ENCODE measurements at places on chromosomes 11 and 22. TPM values are rescaled to one million over a fixed set of nuclear protein-coding genes. Genes with fewer than 3 reads are reported as not detected.

Gene VPS26B
- 41.1 TPM for total RNA-seq

GRCh38 chr11:44608651-44608990 lies 43.2 kb downstream of the CD82 start:
- no peak for DNase-seq

DNA sequence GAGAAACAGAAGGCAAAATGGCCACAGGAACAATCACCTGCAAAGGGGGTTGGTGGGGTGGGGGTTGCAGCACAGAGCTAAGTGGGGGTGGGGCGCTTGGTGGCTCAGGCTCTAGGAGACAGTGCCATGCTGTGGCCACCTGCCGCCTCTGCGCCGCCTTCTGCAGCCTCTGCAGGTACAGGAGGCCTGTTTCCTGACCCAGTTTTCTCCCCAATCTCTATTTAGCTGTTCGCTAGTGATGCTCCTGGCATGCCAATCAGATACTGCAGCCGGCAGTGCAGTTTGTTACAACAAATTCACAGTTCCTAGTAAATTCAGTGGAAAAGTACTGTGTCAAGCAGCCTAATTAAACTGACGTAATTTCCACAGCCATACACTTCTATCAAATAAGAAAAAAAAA lies 106.4 kb downstream of the SERGEF start:
- DNase-seq: peak; percentile 19

GRCh38 chr11:2827256-2827655 lies 58.3 kb downstream of the CDKN1C start:
- no peak for DNase-seq

- peak; percentile 54 for DNase-seq
Observed at GRCh38 chr22:35140879-35141745, 75.2 kb downstream of the ISX start.

Gene FREY1
- 1.3 TPM for total RNA-seq

DNA sequence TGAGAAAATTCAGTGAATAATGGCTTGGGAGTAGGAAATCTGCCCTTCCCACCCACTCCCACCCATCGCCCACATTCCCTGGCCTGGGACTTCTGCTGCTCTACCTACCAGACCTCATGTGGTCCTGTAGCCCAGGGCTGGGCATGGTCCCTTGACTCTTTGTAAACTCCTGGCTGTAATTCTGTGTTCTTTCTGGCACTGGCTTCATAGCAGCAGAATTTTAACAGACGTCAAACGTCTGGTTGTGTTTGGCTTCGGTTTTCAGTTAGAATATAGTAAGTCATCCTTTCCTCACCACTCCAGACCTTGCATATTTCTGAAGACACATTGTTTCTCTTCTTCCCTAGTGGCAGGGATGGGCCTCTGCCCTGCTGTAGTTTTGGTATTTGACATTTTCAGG lies 210.6 kb downstream of the CSNK2A3 start:
- no peak for DNase-seq

Gene OR51E2
- total RNA-seq: 0.84 TPM

DNA sequence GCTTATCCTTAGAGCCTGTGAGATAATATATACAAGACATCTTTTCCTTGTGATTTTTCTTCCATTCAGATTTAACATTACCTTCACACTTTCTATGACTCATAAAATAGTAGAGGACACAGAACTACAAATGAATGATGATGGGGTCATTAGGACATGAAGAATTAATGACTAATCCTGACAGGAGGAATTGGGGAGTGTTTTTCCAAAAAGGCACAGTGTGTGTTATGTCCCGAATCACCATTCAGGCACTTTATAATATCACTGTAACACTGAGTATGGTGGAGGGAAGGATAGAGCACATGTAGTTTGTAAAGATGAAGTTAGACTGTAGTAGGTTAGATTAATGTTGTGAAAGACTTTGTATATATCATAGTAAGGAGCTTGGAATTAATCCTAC lies 391.3 kb downstream of the JRKL start:
- no peak for DNase-seq
